H54 (cell line): ENCODE measurements at places on chromosomes 3 and 15.

- no peak for DNase-seq
These were observed 911.9 kb downstream of the FHIT start for GRCh38 chr3:60339304-60339703.

GRCh38 chr15:68492855-68493254 is 60.9 kb upstream of the ITGA11 start:
- DNase-seq, result peak; percentile 7

- no peak for DNase-seq
These were observed 49.4 kb upstream of the FMN1 start for GRCh38 chr15:33243869-33244268.

DNA sequence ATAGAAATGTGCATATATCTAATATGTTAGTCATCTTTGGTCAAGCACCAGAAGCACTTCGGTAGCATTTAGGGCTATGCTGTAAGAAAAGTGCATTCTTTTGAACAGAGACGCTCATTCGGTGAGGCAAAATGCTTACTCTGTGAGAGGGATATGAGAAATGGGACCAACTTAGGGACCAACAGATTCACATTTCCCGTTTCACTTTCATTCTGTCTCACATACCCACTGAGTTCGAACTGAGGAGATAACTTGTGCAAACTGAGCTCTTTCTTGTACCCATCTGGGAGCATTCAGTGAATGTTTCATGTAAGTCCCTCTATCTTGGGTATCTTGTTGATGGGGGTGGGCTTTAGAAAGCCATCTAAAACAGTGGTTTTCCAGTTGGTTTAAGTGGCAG is 135.3 kb downstream of the FEZF2 start:
- DNase-seq, result no peak

DNA sequence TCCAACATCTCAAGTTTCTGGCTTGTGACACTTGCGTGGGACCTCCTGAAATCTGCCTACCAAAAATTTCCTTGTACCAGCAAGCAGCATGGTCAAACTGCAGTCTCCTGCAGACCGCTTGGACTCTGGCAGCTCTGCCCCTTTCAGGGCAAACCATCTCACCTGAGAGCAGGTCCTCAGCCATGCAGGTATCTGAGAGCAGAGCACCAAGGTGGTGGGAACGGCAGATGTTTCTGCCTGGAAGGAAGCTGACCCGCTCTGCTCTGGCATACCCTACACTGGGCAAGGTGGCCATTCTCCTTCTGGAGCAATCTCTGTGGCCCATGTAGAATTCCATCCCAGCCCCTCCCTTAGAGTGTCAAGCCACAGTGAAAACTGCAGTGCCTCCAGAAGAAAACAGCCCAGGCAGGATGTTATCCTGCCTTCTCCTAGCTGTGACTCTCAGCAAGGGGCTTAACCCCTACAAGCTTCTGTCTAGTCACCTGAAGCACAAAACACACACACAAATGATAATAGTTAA is 21.6 kb downstream of the MESD start:
- no peak for DNase-seq

DNA sequence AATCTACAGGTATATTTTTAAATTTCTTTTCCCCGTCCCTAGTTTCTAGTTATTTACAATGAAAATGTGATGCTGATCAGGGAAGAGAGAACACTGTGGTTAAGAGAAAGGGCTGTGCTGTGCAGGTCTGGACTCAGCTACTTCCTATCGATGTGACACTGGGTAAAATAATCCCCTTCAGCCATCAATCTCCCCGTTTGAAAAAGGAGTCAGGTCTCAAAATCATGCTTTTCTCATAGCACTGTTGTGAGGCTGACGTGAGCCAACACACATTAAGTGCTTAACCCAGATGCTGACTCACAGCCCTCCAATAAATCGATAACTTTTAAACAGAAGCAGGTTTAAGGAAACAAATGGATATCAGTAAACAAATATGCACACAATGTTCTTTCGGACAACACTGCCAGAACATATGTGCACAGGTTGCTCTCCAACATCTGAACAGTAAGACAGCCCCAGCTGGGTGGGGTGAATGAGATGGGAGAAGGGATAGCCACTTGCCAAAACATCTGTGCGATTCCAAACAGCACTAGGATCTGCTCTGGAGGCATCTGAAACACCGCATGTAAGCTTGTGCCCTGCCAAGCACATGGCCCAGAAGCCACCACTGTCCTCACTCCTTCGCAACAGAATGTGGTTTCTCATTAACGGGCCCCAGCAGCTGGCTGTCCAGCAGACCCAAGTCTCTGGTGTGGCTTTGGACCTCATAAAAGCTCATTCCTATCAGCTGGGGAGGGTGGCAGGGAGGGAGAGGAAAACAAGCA is 143.2 kb upstream of the PRICKLE2 start:
- no peak for DNase-seq

GRCh38 chr3:38235466-38235865 is 30.1 kb upstream of the SLC22A13 start:
- DNase-seq, result no peak

GRCh38 chr3:12470680-12471079 is 13.6 kb upstream of the TSEN2 start:
- no peak for DNase-seq

DNA sequence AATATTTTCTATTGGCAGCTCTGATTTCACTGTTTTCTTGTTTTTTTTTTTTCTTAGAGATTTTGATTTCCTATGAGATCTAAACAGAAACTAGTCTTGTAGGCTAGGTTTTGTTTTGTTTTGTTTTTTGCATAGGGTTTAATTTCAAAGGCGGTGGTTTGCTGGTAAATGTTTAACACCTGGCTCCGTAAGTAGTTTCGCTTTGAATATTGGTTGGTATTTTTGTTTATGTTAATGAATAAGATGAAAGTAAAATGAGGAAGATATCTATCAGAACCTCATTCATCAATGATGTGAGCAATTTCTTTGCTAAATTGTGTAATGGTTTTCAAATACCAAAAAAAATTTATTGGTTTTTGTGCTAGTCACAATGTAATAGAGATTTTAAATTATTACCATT is 39.7 kb upstream of the TM4SF1 start:
- no peak for DNase-seq

GRCh38 chr3:61864886-61865285 is 303.5 kb downstream of the PTPRG start:
- DNase-seq, result no peak

DNA sequence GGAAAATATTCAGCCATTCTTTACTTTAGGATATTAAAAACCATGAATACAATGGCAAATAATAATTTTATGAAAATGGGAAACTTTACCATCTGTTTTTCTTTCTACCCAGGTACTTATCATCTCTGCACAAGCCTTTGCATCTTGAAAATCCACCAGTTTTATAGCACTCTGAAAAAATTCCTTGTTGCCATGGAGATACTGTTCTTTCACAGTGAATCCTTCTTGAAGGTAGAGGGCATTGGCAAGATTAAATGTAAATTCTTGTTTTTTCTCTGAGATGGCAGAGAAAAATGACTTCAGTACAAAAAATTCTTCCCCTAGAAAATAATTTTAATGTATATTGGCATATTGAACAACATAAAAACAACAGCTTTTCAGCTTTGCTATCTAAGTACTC is 6.9 kb downstream of the SERPINI2 start:
- DNase-seq, result no peak

- DNase-seq, result no peak
These were observed 3.5 kb upstream of the SPTBN5 start for GRCh38 chr15:41897363-41897799.

GRCh38 chr3:37324850-37325321 is 150.5 kb upstream of the LRRFIP2 start:
- DNase-seq, result no peak

GRCh38 chr15:25712192-25712960 is 150.8 kb downstream of the ATP10A start:
- DNase-seq, result no peak

GRCh38 chr3:115212615-115213014 is 65.5 kb upstream of the ZBTB20 start:
- no peak for DNase-seq

- DNase-seq, result no peak
These were observed 29.0 kb upstream of the TBC1D21 start for GRCh38 chr15:73844356-73844755.

DNA sequence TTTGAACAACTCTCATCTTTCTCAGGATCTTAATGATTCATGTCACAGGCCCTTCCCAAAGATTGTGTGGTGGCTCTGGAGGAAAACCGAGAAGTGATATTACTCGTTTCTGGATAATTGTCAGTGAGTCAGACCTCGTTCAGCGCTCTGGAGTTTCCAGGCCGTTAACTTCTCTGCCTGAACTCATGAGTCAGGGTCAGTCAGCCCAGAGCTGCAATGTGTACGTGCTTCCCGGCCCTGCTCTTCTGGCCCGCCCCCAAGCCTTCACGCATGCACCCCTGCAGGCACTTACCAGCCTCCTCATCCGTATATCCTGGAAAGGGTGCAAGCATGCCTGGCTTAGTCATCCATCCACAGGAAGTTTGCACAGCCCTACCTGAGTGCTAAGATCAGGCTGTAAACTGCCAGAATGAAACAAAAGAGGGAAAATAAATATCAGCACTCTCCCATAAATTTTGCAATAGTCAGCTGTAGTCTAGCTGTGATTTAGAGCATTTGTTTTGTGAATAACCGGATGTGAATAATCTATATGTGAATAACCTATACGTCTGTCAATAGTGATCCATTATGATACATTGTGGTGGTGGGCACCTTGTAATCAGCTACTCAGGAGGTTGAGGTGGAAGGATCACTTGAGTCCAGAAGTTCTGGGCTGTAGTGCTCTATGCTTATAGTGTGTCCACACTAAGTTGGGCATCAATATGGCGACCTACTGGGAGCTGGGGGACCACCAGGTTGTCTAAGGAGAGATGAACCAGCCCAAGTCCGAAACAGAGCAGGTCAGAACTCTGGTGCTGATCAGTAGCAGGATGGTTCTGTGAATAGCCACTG is 35.3 kb upstream of the SEMA4B start:
- peak; percentile 55 for DNase-seq

DNA sequence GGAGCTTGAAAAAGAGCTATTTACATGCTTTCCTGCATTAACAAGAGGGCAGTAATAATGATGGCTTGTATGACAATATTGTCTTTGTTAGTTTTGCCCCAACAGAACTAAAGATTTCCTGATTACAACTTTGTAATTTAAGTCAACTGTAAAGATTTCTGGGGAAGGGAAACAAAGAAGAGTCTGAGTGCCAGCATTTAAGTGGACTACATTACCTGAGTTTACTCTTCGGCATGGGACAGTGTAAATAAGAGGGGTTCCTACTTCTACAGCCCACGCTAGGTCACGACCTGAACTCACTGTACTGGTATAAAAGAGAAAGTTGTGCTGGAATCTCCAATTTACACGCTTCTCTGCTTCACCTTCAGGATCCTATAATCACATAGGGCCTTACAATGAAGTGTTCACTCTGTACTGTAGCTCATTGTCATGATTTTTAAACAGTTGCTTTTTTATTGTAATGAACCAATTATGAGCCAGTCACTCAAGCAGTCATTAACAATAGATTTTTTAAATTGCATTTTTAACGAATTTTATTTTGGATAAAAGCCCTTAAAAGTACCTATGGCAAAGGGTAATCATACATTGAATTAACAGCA is 39.6 kb downstream of the DPH6 start:
- no peak for DNase-seq

GRCh38 chr15:101459579-101460300 is 29.8 kb downstream of the PCSK6 start:
- no peak for DNase-seq

DNA sequence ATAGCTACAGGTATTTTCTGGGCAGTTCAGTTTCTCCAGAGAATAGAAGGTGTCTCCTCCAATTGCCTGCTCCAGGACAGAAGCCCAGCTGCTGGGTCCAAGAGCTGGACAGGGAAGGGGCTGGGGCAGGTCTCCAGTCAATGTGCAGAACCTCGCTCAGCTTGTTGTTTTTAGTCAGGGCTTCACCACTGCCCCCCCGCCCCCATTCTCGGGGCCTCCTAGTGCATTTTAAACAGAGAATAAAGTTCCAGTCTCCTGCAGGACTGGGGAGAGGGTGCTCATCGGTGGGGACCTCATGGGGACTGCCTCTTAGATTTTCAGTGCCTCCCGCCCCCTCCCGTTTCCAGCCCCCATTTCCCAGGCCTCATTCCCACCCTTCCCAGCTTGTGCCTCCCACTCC is 216.6 kb downstream of the XXYLT1 start:
- no peak for DNase-seq

GRCh38 chr15:63075015-63075983 is 32.8 kb downstream of the TPM1 start:
- no peak for DNase-seq

DNA sequence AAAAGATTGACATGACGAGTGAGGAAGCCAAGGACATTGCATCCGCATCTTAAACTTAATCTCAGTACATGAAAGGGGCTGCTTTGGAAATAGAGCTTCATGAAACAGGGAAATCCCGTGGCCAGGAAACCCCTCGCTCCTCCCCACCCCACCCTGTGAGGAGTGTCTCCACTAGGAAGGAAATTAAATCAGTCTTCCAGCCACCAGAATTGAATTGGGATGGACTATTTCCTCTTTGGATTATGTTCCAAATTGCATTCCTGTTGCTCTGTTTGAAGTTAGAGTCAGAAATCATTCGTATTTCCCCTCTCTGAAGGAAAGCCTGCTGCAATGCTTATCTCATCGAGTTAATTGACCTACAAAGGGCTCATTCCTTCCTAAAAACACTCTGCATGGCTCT is 35.8 kb downstream of the CLDN11 start:
- DNase-seq, result no peak

GRCh38 chr3:16013568-16013967 is 160.9 kb upstream of the GALNT15 start:
- DNase-seq, result no peak

DNA sequence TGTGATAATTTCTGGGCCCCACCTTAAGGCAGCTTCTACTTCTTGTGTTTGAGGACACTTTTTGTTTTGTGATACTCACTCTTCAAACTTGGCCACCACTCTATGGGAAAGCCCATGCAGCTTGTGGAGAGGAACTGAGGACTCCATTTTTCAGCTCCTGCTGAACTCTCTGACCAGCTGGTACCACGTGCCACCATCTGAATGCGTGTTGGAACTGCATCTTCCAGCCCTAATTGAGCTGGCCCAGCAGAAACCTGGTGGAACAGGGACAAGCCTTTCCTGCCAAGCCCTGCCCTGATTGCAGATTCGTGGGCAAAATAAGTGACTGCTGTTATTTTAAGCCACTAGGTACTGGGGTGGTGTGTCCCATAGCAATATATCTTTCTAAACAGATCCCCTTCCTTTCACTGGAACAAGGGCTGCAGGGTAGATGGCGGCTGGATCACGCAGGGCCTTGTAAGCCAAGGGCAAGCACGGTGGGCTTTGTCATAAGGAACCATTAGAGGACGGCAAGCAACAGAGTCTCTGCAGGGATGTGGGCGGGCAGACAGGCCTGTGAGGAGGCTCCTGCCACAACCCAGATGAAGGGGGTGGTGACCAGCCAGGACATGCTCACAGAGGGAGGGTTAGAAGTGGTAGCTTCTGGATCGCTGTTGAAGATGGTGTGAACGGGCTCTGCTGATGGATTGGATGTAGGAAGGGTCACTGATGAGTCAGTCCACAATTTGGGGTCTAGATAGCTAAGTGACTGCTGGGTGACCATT is 9.5 kb downstream of the H1-8 start:
- no peak for DNase-seq
